ENCODE measurements at places on chromosomes 5 and 9.
A peak's percentile ranks its signal among the peaks of the same experiment; 100 is the strongest.

DNA sequence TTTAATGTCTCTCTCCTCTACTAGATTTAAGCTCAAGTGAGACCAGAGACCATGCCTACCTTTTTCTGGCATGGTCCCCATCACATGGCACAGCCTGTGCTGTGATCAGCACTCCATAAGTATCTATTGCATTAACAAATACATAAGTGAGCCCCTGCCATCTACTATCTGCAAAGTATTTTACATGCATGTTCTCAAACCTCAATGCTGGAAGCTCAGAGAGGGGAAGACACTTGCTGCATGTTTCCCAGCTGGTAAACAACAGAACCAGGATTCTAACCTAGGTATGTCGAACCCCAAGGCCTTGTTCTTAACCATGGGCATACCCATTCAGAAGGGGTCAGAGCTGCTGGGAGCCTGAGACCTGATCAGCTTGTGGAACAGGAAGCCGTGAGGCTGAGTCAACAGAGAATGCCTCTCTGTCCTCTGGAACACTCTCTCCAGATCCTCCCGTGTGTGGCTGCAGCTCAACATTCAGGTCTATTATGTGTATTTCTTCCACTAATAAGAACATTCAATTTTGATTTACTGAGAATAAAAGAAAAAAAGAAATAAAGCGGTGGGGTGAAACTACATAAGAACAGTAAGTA, 232.5 kb upstream of the MSX2 start:
- DNase-seq, result no peak

DNA sequence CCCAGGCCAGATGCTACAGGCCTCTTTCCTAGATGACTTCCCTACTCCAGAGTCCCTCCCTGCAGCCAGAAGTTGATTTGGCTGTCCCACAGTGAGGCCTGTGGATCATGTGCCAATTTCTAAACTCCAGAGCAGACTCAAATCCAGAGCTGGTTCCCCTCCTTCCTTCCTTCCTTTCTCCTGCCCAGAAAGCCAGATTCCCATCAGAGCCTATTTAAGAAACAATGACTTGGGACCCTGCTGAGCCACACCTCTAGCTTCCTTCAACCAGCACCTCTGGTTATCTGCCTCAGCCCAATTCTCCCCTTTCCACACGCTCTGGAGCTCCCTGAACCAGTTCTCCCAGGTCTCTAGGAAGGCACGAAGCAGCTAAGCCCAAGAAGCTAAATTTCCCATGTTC, 7.2 kb downstream of the FAM219A start:
- DNase-seq, result no peak

DNA sequence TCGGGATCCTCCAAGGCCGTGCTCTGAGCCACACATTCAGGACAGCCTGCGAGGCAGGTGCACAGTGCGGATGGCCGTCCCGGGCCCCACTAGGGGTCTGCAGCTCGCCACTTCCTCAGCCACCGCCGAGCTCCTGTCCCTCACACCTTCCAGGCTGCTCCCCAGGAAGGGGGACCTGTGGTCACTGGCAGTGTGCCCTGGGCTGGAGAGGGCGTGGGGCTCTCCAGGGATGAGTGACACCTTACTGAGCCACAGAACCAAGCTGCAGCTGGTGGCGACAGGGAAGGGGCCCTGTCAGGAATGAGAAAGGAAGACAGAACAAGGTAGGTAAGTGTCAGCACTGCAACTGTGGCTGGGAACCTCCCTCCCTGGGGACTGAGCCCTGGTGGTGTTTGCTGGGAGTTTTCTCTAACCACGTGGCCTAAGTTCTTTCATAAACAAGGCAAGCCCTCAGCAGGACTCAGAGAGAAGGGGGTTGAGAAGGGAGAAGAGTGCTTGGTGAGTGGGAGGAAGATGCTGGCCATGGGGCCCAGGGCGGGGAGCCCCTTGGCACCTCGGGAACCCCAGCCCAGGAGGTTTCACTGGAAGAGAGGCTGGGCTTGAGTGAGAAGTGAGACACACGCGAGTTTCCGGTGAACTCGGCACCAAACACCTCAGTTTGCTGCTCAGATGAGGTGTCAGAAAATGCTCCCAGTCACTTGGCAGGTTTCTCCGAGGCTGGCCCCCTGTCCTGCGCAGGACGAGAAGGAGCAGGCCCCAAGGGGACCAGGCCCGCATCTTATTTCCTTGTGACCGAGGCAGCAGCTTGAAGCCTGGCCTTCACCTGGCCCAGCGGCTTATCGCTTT, 5.2 kb downstream of the IL13 start:
- DNase-seq, result peak; percentile 44

DNA sequence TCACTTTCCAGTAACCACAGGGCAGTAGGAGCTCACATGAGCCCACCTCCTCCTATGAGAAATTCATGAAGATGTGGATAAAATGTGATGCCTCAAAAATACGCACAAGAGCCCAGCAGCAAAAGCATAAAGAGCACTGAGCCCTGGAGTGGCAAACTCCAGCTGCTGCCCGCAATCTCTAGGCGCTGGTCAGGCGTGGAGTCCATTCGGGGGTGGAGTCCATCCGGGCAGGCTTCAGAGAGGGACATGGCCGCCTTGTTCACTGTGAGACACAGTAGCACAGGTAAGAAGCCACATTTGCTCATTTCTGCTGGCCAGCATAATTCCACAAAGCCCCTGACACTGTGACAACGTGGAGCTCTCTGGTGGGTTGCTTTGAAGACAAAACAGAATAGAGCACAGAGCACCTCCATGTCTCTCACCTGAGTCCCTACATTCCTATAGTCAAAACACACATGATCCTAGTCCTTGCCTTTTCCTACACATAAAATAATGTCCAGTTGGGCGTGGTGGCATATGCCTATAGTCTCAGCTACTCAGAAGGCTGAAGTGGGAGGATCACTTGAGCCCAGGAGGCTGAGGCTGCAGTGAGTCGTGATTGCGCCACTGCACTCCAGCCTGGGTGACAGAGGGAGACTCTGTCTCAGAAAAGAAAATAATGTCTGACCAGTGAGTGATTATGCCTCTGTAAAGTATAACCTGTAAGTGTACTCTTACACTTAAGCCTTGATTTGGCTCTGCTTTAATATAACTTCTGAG, 365.2 kb downstream of the GADD45G start:
- no peak for DNase-seq

DNA sequence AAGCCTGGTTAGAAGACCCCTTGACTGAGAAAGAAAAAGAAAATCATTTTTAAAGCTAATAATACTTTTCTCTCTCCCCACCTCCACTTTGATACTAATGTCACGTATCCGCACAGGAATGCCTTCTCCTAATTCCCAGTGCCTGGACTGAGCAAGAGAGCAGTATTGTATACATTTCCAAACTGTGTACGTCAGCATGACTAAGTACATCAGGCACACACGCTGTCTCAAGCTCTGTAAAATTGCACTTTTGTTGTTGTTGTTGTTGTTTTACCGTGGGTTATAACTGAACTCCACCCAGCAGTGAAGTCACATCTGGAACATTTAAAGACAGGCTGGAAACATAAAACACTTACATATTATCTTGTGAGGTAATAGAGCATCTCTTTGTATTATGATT, 407.6 kb downstream of the DNAH5 start:
- no peak for DNase-seq

- DNase-seq, result no peak
These were observed 1.0 kb downstream of the STARD4 start for GRCh38 chr5:111511174-111511830.

DNA sequence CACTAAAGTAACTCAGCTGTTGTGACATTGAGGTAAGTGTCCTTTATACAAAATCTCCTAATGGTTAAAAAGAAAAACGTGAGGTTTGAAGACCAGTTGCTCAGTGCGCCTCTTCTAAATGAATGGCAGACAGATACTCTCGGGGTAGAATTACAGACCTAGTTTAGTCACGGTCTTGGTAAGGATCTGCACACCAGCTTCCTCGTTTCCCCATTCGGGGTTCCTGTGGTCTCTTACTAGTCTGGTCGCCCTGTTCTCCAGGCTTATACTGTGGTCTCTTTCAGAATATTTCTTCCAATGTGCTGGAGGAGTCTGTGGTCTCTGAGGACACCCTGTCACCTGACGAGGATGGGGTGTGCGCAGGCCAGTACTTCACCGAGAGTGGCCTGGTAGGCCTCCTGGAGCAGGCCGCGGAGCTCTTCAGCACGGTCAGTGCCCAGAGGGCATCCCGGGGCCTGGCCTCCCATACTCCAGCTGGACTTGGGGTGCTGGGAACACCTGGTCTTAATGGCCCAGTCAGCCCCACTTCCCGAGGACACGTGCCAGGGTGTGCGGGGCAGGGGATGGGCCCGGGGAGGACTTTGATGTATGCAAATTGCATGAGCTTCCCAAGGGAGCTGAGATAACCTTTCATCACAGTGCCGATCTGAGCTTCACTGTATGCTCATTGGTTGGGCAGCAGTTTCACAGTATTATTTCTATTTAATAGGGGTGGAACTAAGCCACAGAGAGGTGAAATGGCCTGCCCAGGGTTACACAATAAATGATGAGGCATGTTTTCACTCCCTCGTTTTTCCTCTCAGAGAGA, 224.5 kb downstream of the DOCK8 start:
- no peak for DNase-seq

DNA sequence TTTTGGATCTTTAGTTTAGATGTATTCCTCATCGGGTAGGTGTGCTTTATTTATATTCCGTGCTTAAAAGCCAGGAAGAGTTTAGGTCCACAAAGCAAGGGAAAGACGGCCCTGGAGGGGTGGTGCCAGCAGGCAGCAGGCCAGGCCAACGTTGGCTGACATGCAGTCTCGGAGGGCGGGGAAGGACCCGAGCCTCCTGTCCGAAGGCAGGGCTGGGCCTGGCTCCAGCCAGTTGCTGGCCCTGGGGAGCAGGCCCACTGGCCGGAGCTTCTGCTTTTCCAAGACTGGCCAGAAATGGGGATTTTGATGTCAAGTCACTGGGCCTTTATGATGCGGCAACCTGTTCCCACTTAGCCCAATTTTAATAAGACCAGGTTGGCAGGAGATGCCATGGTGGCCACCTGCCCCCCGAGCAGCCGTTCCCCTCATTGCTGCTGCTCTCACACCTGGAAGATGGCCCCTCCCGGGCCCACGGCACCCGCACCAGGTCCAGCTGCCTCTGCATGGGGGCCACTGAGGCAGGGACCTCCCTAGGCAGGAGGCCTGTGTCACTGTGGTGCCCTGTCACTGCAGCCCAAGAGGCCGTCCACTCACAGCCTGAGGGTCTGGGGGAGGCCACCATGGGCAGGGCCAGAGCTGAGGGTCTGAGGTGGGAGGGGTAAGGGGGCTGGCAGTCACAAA, 23.2 kb downstream of the LPCAT1 start:
- no peak for DNase-seq

DNA sequence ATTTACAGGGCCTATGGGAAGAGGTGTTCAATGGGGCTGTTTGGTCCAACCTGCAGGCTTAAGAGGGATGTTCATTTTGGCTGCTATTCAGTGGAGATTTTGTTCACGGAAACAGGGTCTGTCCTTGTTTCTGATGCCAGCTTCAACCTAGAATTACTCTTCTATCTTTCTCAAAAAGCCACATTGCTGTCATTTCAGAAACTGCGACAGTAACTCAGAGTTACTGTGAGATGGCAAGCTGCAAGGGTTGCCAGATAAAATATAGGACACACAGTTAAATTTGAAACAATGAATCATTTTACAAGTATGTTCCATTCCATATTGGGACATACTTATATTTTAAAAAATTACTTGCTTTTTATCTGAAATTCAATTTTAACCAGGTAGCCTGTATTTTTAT, 128.0 kb downstream of the NPR3 start:
- DNase-seq, result no peak

DNA sequence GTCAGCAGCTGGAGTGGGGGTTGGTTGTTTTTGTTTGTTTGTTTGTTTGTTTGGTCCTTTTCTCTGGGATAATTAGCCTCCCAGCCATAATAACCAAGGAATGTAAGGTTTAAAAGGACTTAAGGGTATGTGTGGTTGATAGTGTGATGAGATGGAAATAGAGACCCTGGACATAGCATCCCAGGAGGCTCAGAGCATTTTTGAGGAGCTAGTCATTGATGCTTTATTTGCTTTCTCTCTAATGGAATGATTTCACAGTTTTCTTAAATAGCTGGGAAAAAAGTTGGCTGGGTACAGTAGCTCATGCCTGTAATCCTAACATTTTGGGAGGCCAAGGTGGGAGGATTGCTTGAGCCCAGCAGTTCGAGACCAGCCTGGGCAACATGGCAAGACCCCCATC, 45.1 kb downstream of the TTC1 start:
- DNase-seq, result no peak

DNA sequence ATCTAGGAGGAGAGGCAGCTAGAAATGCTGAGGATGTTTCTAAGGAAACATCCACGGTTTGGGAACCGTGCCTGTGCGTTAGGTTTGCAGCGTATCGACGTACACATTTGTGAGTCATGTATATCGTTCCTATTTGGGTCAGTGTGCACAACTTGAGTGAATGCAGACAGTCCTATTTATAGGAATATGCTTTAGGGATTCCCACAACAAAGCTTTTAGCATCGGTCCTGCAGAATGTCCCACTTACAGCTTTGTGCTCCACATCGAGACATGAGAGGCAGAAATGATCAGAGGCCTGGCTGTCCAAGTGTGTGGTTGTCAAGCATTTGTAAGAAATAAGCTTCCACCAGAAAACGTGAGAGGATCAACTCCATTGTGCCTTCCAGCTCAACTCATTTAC, 1282.7 kb upstream of the WWC1 start:
- DNase-seq, result no peak

- DNase-seq, result no peak
These were observed 79.0 kb downstream of the MRPS30 start for GRCh38 chr5:44887722-44888121.

DNA sequence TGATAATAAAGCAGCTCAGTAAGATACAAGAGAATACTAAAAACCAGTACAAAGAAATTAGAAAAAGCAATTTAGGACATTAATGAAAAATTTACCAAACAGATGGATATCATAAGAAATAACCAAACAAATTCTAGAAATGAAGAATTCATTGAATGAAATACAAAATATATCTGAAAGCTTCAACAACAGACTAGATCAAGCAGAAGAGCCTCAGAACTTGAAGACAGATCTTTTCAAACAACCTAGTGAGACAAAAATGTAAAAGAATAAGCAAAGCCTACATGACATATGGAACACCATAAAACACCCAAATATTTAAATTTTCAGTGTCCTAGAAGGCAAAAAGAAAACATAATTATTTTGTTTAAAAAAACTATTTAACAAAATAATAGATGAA, 66.9 kb downstream of the SKIC3 start:
- DNase-seq, result no peak

DNA sequence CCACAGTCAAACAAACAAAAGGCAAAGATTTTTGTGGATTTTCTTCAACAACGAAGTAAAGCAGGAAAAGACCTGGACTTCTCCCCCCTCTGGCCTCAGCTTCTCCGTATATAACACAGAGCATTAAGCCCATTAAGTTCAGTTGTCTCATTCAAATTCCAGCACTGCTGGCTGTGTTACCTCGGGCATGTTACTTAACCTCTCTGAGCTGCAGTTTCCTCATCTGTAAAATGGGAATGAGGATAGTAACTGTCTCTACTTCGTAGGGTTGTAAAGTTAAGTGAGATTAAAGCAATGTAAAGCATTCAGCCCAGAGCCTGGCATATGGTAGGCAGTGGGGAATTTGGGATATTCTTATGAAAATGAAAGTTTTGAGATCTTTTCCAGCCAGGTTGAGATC, 92.7 kb upstream of the SMIM23 start:
- DNase-seq, result no peak
